ENCODE measurements at places on chromosomes 16 and 17. TPM values are rescaled to one million over a fixed set of nuclear protein-coding genes. Genes with fewer than 3 reads are reported as not detected.

DNA sequence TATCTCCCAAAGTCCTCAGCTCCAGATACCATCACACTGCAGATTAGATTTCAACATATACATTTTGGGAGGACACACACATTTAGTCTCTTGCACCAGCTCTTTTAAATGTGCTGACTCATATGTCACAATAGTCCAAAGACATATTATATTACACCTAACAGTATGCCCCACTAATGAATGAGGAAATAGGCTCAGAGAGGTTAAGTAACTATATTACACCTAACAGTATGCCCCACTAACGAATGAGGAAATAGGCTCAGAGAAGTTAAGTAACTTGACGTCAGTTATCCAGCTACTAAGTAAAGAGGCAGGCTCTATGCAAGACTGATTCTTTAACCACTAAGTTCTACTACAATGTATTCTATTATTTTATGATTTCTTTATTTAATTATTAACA lies 9.7 kb downstream of the IRX6 start:
- no peak for DNase-seq

- DNase-seq = no peak
These were observed at the start of gene PSMB10 for GRCh38 chr16:67936124-67936879. TSS of gene PSMB10 (minus strand) at chr16:67936850. CDS start at chr16:67936749, 101 bp downstream.

Gene CORO6
- total RNA-seq = 7.0 TPM

DNA sequence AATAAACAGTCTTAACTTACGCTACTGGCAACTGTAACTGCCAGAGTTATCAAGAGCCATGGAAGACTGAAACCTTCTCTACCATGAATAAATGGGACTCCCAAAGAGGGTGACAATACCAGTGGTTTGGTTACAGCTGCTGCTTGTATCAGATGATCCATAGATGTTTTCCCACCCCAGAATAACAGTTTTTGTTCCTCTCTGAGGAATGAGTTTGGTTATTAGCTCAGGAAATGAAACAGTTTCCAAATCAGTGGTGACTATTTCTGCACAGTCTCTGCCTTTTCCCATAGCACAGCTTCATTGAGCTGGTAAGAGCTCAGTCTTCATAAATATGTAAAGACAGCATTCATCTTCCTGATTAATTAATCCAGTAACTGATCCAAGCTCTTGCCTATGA lies 14.0 kb upstream of the HYDIN start:
- DNase-seq = no peak

DNA sequence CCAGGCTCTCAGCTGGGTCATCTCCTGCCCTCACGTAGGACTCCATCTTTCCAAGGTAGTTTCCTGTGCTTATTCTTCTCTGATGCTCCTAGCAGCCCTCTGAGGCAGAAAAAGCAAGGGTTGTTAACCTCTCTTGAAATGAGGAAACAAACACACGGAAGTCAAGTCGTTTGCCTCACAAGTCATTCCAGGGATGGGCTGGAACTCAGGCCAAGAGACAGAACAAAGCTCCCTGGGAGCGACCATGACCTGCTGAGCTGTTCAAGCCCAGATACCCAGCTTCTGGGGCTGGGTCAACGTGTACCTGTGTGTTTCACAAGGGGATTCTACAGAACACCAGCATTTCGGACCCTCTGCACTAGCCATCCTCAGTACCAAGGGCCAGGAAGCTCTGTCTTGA lies 28.1 kb downstream of the SRL start:
- DNase-seq = no peak

GRCh38 chr16:89448656-89449055 lies 41.7 kb downstream of the ANKRD11 start:
- no peak for DNase-seq

Gene COG4
- 72.5 TPM for total RNA-seq

DNA sequence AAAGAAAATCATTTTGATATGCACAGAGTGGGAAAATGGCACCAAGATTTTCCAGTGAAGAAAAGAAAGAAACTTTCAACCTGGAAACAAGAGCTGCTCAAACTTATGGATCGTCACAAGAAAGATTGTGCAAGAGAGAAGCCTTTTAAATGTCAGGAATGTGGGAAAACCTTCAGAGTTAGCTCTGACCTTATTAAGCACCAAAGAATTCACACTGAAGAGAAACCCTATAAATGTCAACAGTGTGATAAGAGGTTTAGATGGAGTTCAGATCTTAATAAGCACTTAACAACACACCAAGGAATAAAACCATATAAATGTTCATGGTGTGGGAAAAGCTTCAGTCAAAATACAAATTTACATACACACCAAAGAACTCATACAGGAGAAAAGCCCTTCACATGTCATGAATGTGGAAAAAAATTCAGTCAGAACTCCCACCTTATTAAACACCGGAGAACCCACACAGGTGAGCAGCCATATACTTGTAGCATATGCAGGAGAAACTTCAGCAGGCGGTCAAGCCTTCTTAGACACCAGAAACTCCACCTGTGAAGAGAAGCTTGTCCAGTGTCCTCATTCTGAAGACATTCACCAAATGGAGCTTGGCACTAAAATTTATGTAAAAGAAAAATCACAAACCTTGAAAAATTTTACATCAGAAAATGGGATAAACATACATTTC lies 12.2 kb downstream of the ZNF75A start:
- DNase-seq = no peak

DNA sequence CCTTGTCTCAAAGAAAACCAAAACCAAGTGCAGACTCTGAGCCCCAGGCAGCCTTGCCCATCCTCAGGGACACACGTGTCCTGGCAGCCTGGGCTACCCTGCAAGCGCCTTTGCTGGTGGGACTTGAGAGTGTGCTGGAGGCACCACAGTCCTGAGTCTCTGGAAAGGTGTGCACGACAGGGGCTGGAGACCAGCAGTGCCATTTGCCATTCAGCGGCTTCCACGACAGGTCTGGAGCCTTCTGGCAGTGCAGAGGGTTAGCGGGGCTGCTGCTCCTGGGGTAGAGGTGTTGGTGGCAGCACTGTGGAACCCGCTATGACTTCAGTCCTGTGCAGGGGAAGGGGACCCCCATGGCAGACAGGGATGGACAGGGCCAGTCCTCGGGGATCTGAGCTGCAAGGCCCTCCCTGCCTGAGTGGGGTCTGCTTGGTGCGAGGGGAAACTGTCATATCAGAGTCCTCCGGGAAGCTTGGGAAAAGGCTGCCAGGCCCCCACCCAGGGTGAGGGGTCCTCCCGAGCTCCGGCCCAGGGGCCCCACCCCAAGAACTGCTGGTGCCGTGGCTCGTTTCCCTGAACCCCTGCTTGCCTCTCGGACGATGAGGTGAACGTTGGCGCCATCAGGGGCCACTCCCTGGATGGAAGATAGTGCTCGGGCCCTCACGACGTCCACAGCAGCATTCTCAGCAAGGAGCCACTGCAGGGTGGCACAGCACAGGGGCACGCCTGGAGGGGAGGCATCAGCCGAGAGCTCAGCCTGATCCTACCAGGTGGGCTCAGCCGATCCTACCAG lies 6.8 kb downstream of the FAAP100 start:
- no peak for DNase-seq

DNA sequence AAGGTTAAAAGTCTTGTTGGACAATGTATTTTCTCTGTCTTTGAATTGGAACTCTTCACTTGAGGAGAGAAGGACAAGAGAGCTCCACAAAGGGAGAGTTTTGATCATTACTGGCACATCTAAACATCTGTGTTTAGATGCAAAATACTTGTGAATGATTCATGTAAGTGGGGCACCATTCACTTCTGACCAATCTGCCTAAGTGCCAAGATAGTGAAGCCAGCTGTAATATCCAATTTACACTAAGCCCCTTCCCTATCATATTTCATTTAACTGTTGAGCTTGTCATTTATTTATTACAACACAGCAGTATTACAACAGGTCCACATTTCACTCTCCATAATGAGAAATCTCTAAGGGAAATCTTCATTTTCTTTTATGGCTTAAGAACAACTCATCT lies 832.3 kb upstream of the GOT2 start:
- DNase-seq = no peak

DNA sequence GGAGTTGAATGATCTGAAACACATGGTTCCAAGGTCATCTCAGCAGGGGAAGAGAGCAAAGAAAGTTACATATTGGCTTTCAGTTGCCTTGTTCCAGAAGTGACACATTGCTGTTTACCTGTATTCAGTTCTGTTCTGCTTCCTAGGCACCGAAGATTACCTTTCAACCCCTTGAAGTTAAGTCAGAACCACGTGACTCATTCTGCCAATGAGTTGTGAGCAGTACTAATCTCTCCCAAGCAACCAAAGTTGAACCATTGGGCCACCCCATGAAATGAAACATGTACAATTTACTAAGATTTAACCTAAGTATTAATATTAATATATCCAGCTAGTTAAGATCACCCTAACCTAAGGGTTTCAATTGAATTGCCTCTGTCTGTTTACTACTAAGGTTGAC lies 439.2 kb upstream of the MAF start:
- no peak for DNase-seq

GRCh38 chr17:603406-604114 lies 111.1 kb downstream of the VPS53 start:
- no peak for DNase-seq

Gene GNG13
- not detected for total RNA-seq

DNA sequence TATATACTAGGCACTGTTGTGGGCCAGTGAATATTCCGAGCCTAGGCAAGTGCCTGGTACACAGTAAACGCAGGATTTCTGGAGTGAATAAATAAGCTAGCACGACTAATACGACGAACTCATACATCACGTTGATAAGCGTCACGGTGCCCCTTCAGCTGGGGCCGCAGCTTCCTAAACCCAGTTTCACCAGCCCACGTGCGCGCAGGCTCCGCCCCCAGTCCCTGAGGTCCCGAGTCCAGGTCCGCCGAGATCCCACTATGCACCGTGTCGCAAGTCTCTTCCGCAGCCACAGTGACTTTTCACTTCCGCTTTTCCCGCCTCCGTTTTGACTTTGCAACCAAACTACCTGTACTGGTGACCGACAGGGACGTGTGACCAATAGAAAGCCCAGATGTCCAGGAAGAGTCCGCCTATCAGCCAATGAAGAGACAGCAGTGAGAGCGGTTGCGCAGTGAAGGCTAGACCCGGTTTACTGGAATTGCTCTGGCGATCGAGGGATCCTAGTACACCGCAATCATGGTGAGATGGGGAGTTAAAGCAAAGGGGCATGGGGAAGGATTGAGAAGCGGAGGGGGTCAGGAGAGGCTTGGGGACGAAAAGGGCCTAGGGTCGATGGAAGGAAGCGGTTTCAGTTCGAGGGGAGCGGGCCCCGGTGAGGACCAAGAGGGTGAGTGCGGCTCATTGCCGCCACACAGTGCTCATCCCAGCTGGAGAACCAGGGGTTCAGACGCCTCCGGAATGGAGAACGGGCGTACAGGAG lies at the start of gene PSMB3:
TSS of gene PSMB3 (plus strand) at position 434 of the 763 bp plus-strand sequence. CDS start at position 520, 86 bp downstream.
- DNase-seq = peak; percentile 99

- DNase-seq = peak; percentile 55
These were observed 700 bp downstream of the UBN1 start for GRCh38 chr16:4847774-4848587.

Gene TP53TG3C
- total RNA-seq = not detected

Gene FAM171A2
- total RNA-seq = 0.26 TPM

GRCh38 chr16:14196011-14196410 lies 124.9 kb downstream of the MRTFB start:
- DNase-seq = no peak

DNA sequence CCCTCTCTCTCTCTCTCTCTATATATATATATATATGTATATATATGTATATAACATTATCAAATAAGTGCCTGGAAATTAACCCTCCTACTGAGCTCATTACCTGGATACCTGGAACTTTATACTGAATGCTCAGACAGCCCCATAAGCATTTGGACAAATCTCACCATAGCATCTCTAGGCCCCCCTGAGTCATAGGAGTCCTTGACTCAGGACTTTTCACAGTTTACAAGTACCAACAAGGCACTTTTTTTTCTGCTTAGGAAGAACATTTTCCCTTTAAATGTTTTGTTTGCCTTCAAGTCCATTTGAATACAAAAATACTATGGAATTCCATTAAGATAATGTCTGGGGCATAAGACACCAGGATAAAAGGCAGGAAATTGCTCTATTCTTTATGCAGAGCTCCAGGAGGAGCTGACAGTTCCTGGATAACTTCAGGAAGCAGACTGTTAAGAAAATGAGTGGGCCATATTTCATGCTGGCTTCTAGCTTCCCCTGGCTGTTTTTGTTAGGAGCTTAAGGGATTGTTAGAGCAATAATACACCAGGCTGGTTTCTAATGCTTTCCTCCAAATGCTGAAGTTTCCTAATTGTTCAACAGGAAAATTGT lies 171.7 kb upstream of the ASIC2 start:
- no peak for DNase-seq

GRCh38 chr17:52546493-52546892 lies 388.0 kb upstream of the CA10 start:
- no peak for DNase-seq

- DNase-seq = peak; percentile 43
These were observed 40.8 kb downstream of the CYB5B start for GRCh38 chr16:69465083-69465721.

DNA sequence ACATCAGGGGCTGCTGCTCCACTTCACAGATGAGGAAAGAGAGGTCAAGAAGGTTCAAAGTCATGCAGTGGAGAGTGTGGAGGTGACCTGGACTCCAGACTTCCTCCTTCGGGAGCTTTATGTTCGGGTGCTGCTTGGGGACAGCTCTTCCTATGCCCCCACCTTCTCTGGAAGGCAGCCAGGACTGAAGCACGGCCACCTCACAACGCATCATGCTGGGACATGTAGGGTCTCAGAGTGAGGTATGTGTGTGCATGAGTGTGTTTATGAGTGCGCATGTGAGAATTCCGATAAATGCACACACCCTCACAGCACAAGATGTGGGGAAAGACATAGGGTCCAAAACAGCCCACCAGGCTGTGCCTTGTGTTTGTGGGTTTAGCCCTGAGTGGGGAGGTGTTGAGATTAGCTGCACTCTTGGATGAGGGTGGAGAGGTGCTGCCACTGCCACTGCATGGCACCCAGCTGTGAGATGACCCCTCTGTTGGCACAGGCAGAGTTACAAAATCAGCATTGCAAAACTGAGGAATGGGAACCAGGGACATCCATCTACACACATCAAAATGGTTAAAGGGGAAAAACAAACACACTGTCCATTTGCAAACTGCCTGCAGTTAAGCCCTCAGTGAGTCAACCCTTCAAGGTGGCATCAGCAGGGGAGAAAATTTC lies 367.4 kb downstream of the SEC14L1 start:
- DNase-seq = no peak

Data from activated CD8-positive, alpha-beta memory T cell treated with anti-CD3 and anti-CD28 coated beads, Interleukin-2, amount 10 ng/mL, durations not matched to agents 7 days and 5 days (primary cell).